Inflammatory macrophage (primary cell): ENCODE measurements at places on chromosomes 4 and X.
A peak's percentile ranks its signal among the peaks of the same experiment; 100 is the strongest.

DNA sequence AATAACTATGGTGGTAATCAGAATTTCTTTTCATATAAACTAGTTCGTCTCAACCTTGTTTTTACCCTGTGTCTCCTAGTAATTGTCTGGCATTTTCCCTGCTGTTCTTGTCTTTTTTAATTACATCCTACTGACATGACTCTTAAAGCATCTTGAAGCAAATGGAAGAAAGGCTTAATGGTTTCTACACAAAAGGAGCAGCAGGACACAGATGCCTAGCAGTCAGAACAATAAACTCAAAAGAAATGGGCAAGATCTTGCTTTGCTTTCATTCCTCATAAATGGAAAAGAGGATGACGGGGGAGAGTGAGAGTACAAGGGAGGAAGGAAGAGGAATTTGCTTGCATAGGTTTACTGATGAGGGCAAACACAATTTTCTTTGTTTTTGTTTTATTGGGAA is 293.2 kb upstream of the EMCN start:
- DNase-seq: no peak

DNA sequence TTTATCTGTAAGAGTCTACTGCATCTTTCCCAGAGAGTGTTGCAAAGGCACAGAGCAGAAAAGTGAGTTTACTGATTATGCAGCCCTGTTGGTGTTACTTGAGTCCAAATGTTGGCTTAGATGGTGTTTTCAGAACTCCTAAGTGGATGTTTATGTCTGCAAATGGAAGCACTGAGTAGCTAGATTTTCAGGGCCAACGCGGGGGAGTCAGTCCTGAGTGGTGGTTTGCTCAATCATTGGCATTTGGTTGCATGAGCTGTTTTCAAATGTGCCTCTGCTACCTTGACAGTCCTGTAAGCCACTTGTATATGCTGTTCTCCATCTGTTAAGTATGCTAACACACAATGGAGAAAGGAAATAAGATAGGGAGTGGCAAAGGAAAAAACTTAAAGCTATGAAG is 45.4 kb downstream of the MAMLD1 start:
- DNase-seq: no peak

GRCh38 chr4:48565362-48566033 is 75.4 kb downstream of the ZAR1 start:
- no peak for DNase-seq

GRCh38 chr4:118954246-118954645 is 65.6 kb downstream of the SYNPO2 start:
- DNase-seq: no peak

DNA sequence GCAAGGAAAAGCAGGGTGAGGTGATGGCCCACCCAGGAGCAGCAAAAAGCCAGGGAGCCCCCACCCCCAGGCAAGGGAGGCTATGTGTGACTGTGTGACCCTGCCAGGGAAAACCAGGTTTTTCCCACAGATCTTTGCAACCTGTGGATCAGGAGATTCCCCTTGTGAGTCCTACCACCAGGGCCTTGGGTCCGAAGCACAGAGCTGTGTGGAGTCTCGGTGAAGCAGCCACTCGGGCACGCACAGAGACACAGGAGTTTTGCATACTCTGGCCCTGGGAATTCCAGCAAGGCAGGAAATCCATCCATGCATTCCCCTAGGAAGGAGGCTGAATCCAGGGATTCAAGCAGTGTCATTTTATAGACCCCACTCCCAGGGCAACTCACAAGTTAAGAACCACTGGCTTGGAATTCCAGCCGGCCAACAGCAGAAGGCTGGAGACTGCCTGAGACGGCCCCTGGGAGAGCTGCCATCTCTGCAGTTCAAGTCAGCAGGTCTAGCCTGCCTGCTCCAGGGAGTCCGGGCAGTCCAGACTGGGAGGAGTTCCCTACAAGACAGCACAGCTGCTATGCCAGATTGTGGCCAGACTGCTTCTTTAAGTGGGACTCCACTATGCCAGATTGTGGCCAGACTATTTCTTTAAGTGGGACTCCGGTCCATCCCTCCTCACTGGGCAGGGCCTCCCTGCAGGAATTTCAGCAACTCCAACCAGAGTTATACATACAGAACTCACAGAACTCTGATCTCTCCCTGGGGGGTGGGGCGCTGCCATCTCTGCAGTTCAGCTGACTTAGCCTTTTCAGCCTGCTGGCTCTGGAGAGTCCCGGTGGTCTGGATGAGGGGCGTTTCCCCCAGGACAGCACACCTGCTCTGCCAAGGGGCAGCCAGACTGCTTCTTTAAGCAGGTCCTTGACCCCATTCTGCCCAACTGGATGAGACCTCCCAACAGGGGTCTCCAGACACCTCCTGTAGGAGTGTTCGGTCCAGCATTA is 85.1 kb upstream of the ADAD1 start:
- DNase-seq: no peak

GRCh38 chr4:165118256-165118909 is 5.7 kb upstream of the TMEM192 start:
- DNase-seq: no peak

DNA sequence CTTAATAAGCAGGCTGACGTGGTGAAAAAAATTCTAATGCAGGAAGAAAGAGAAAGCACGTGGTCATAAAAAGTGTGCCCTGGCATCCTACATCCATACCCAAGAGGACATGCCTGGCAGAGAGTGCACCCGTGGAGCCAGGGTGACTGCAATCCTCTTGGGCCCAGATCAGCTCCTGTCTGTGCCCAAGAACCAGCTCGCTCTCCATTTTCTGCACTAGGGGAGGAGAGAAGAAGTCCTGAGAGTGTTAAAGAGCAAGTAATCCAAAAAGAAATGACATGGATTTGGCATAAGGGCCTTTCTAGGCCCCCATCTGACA is 483.1 kb downstream of the BCOR start:
- DNase-seq: no peak

DNA sequence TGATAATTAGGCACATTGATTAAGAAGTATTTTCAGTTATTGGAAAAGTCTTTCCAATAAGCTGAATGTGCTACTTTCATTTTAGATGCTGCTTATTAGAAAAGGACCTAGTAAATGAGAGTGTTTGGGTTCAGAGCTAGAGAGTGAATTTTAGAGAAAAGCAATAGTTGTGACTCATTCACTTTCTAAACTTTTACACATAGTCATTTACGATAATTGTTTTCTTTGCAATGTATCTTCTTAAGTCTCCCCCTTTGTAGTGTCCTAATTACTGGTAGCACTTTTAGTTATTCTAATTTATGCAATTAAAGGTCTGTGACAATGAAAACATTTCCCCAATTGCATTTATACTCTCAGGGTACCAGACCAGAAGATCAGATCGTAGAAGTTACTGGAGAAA is 1.3 kb downstream of the IL21 start:
- no peak for DNase-seq

DNA sequence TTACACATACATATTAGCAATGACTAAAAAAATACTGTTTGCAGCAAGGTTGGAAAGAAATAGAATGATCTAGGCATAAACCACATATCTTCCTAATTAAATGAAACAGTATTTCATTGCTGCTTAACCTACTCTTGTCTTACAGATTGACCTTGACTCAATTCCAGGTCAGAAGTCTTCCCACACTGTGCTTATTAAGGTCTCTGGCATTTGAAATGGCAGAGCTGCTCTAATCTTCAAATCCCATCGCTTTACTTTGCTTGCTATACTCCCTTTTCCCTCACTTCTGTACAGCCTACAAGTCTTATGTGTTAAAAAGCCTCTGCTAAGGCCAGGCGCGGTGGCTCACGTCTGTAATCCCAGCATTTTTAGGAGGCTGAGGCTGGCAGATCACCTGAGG is 424.5 kb downstream of the RPA4 start:
- DNase-seq: no peak

GRCh38 chrX:41703574-41704029 is 14.8 kb downstream of the GPR34 start:
- DNase-seq: no peak

- peak; percentile 23 for DNase-seq
These were observed 11.2 kb upstream of the AMOT start for GRCh38 chrX:112851806-112852205.

- no peak for DNase-seq
These were observed 919.1 kb upstream of the PCDH10 start for GRCh38 chr4:132230025-132230424.

GRCh38 chr4:88981556-88981955 is 75.4 kb downstream of the FAM13A start:
- DNase-seq: no peak

- no peak for DNase-seq
These were observed 124.6 kb downstream of the ANOS1 start for GRCh38 chrX:8607326-8607725.

DNA sequence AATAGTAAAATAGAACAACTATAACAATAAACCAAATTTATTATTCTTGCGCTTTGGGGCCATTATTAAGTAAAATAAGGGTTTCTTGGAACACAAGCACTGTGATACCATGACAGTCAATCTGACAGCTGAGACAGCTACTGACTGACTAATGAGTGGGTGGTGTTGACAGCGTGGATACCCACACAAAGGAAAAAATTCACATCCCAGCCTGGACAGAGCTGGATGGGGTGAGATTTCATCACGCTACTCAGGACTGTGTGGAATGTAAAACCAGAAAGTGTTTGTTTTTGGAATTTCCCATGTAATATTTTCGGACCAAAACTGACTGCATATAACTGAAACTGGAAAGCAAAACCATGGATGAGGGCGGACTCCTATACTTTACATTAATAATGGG is 48.8 kb downstream of the IGFBP7 start:
- no peak for DNase-seq
